Activated CD8-positive, alpha-beta memory T cell treated with anti-CD3 and anti-CD28 coated beads for 4 hours (primary cell): ENCODE measurements at places on chromosomes 11 and 22.

DNA sequence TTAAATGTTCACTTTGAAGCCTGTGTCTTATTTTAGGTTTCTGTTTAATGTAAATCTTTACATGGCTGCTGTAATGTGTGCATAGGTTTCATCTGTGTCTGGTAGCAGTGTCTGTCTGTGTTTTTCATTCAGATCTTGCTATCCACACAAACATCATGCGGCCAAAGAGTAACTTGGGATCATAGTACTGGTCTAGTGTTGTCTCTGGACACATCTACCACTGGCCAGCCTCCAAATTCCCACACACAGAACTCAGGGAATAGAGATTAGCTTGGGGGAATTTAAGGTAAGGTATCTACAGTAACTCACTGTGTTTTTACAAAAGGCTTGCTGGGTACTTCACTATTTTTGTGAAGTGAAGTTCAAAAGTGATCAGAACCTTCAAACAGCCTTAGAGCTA, 32.1 kb upstream of the ZNF143 start:
- no peak for DNase-seq

- DNase-seq = no peak
Measured at GRCh38 chr11:2759228-2760195, 59.7 kb upstream of the KCNQ1OT1 start.

- no peak for DNase-seq
Measured at GRCh38 chr22:37752189-37753087, 55.3 kb upstream of the GCAT start.

- no peak for DNase-seq
Measured at GRCh38 chr11:20618083-20618482, 18.7 kb downstream of the SLC6A5 start.

GRCh38 chr22:37555029-37555428, 5.3 kb upstream of the CDC42EP1 start:
- no peak for DNase-seq

DNA sequence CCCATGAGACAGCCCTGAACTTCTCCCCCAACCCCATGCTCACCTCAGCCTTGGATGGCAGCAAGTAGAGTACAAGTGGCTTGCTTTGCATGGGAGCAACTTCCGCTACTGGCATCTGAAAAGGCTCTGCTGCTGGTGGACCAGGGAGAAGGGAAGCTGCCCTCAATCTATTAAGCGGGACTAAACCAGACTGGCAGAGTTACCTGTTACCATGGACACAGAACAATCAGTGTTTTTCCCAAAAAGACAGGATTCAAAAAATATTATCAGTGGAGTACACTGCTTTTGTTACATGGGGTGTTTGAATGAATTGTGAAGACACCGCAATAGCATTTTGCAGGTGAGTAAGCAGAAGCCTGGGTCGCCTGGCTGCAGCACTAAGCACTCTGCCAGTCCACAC, 631.4 kb upstream of the B3GAT1 start:
- no peak for DNase-seq

GRCh38 chr11:118928870-118929500, 3.3 kb upstream of the BCL9L start:
- no peak for DNase-seq

GRCh38 chr11:63761931-63762653, 6.5 kb downstream of the ZFTA start:
- DNase-seq = no peak

DNA sequence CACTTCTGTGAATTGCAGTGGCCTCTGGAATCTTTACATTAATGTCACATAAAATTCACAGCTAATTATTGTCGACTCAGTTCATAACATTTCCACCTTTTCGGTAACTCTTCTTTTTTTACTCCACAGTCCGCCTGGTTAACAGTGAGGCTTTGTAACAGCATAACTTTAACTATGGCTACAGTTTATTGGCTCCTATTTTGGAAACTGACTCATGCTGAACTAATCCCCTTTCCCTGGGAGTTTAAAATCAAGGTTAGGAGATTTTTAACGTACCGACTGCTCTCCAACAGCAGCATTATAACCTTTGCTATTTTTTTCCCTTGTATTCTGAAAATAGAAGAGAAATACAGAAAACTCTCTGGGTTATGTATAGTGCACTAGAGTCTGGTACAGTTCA, 3.2 kb upstream of the POGLUT3 start:
- no peak for DNase-seq

DNA sequence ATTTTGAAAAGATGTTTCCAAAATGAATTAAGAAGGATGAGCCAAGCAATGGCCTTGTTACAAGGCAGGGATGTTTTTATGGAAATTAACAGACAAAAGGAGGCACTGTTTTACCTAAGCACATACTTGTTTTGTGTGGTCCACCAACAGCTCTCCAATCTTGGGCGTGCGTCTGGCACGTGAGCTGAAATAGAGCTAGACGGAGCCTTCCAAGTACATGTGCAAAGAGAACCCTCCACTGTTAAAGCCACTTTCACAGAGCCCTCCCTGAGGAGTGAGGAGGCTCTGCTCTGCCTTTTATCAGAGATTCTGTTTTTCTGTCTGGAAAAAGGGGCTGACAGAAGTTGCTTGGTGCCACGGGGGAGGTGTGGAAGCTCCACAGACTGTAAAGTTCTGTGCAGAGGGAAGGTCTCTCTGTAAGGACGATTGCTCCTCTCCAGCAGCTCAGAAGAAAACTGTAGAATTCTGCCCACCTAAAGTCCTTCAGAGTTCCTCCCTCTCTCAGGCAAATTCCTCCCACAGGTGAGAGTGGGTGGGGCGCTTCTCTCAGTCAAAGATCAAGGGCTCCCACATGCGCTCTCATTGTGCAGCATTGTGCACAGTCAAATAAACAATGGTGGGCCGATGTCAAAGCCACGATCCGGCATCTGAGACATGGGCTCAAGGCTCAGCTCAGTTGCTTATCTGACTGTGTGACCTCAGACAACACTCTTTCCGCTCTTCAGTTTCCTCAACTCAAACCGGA, 92.6 kb upstream of the CSNK2A3 start:
- no peak for DNase-seq

- DNase-seq = no peak
Measured at GRCh38 chr11:43691806-43692205, 11.3 kb downstream of the HSD17B12 start.

- no peak for DNase-seq
Measured at GRCh38 chr22:37192204-37192603, 4.2 kb upstream of the C1QTNF6 start.
